SW 1271 (cell line): ENCODE measurements at places on chromosomes 12 and 14.

DNA sequence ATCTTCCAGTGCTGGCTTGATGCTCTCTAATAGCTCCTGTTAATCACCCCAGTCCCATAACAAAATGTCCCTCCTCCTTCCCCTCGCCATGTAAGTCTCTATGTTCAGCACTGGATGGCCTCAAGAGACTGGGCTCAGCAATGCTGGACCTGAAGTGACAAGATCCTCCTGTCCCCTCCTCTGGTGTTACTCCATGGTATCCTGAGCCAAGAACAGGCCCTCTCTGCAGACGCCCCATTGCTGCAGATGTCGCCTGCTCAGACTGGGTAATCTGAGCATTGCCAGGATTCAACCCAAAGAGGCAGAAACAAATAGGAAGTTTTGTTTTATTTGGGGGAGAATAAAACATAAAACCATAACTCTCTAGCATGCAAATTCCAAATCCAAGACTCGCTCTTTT is 149.7 kb downstream of the NTF3 start:
- no peak for DNase-seq

GRCh38 chr12:49987625-49988303 is 15.0 kb downstream of the AQP6 start:
- DNase-seq = no peak

- no peak for DNase-seq
Observed at GRCh38 chr14:56731187-56731586, 79.1 kb downstream of the OTX2 start.

DNA sequence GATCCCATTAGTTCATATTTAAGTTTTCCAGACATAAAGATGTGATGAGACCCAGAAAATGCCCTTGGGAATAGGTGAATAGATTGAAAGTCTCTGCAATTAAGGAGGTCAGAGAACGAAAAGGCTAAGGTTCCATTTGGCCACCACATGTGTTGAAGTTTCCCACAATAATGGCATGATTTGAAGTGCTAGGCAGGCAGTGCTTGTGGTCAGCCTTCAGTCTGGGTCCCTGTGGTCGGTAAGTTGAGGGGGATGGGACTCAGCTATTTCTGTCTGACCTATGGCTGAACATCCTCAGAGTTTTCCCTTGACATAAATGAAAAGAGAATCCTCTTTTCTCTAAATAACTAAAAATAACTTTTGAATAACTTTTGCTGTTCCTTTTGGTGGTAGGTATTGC is 92.4 kb downstream of the PELI2 start:
- no peak for DNase-seq

DNA sequence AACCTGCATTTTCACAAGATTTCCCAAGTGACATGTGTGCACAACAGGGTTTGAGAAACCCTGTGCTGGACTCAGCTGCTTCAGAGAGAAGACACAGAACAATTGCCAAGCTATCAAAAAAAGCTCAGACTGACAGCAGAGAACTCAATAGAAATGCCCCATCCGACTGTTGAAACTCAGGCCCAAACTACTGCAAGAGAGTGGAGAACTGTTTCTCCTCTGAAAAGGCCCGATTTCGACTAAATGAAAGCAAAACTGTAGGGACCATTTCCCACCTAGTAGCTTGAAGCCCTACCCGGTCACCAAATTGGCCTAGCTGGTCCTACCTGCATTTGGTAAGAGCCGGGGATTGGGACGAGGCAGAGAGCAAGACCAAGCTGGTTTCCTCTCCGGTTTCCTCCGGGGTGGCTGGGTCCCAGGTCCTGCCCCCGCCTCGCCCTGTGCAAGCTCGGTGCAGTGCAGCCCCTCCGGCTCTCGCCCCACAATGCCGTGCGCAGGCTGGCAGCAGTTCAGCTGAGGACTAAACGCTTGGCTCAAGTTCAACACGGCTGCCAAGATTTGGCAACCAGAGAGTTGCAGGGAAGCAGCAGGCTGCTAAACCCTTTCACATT is 1180.6 kb downstream of the VRK1 start:
- DNase-seq = no peak

GRCh38 chr12:123916729-123917128 is 55.9 kb downstream of the CCDC92 start:
- DNase-seq = no peak

DNA sequence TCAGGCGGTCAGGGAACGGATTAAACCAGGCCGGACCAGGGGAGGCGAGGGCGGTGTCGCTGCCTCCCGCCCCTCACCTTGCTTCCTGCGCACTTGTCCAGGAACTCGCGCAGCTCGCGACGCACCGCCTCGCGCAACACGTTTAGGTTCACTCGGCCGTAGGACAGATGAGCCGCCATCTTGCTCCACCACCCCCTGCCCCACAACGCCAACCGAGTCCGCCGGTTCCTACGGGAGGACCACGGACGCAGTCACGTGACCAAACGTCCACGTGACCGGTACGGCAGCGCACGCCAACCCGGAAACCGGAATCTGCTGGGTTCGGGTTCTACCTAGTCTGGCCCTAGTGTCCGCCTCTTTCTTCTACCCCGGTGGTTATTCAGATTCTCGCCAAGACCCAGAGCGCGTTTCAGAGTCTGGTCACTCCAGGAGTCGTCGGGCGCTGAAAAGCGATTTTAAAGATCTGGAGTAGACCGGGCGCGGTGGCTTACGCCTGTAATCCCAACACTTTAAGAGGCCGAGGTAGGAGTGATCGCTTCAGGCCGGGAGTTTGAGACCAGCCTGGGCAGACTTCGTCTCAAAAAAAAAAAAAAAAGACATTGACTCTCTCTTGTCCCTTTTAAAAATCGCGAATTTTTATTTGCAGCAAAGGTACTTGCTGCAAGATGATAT is at the start of gene VPS33A:
Gene VPS33A (minus strand): TSS at position 265 of the 672 bp plus-strand sequence. CDS start 86 bp downstream, at position 179.
- peak; percentile 94 for DNase-seq

GRCh38 chr12:122159882-122160281 is 14.1 kb downstream of the IL31 start:
- DNase-seq = no peak

GRCh38 chr12:57875753-57876547 is 29.4 kb upstream of the CTDSP2 start:
- no peak for DNase-seq
